ENCODE measurements at places on chromosomes 7 and 10.
A peak's percentile ranks its signal among the peaks of the same experiment; 100 is the strongest.

DNA sequence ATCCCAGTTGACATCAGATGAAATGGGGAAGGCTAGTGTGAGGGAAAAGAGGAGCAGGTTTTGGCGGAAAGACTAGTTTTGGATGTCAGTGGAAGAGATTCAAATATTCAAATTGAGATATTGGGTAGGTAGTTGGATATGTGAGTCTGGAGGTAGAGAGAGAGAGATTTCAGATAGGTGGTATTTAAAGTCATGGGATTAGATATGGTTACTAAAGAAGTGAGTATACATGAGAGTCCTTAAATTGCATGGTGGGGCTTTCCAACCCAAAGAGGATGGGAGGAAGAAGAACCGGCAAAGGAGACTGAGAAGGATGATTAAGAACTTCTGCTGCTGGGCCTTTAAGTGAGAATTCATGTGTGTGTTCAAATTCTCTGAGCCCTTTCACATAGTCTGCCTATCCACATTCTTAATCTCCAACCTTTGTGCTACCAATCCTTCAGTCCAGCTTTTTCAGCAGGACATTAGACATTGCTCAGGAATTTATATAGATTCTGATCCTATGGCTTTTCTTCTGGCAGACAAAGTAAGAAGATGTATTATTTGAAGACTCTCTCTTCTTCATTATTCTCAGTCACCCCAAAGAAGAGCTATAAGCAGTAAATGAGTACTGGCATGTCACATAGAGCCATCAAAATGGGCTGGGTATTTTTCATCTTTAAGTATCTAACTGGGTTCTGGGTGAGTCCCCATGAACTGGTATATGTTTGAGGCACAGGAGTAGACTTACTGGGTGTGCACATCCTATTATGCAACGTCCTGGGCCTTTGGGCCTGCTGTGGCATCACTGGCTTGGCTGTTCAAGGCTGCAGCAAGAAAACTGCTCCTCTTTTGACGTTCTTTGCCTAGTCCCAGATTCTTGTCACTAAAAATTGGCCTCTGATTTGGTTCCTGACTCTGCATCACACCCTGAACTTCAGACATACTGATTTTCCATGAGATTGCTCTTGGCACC is 33.6 kb downstream of the ST7 start:
- no peak for DNase-seq

DNA sequence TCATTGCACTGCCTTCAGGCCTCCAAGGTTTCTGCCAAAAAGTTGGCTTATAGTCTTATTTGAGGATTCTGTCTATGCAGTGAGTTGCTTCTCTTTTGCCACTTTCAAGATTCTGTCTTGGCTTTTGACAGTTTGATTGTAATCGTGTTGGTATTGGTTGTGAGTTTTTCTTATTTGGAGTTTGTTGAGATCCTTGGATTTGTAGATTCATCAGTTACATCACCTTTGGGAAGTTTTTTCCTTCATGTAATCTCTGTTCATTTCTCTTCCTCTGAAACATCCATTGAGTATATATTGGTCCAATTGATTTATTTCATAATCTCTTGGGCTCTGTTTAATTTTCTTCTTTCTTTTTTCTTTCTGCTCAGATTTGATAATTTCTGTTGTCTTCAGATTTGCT is 59.8 kb downstream of the SEPTIN7 start:
- no peak for DNase-seq

DNA sequence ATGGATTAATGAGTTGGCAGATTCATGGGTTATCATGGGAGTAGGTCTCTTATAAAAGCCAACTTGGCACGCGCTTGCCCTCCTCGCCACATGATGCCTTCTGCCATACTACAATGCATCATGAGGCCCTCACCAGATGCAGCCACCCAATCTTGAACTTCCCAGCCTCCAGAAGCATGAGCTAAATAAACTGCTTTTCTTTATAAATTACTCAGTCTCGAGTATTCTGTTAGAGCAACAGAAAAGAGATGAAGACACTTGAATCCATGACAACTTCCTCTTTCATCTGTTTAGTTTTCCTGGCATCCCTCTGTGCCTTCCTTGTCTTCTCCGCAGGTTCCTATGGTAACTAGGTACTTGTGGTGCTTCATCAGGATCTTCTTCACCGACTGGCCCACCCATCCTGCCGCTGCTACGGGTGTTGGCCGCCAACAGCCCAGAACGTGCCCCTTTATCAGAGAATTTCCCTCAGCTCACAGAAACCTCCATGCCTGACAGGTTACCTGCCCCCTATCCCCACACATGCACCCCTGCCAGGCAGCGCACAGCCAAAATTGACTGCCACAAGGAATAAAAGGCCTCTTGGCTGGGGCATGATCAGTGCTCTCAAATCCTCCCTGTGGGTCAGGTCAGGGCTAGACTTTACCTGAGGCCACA is 28.0 kb upstream of the PPIF start:
- DNase-seq: peak; percentile 40

GRCh38 chr7:36305648-36306047 is 84.0 kb upstream of the ANLN start:
- DNase-seq: no peak

DNA sequence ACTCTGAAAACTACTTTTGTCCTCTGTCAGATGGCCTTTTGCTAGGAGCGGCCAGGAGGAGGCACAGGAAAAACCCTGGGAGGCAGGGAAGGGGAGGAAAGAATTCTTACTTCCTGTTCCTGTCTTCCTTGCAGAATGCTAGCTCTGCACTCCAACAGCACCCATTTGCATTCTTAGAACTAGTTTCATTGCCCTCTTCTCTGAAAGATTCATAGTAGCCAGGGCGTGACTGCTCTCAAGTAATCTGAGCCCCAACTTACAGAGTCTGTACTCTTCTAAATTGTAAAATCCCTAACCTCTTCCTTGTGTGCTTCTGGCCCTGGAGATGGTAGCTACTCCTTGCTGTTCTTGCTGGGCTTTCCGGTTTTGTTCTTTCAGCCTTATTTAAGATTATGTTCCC is 75.3 kb upstream of the STEAP1 start:
- no peak for DNase-seq

GRCh38 chr7:94206295-94206694 is 188.4 kb upstream of the COL1A2 start:
- DNase-seq: no peak

- no peak for DNase-seq
Measured at GRCh38 chr10:73653701-73654100, 2.1 kb downstream of the SYNPO2L start.

DNA sequence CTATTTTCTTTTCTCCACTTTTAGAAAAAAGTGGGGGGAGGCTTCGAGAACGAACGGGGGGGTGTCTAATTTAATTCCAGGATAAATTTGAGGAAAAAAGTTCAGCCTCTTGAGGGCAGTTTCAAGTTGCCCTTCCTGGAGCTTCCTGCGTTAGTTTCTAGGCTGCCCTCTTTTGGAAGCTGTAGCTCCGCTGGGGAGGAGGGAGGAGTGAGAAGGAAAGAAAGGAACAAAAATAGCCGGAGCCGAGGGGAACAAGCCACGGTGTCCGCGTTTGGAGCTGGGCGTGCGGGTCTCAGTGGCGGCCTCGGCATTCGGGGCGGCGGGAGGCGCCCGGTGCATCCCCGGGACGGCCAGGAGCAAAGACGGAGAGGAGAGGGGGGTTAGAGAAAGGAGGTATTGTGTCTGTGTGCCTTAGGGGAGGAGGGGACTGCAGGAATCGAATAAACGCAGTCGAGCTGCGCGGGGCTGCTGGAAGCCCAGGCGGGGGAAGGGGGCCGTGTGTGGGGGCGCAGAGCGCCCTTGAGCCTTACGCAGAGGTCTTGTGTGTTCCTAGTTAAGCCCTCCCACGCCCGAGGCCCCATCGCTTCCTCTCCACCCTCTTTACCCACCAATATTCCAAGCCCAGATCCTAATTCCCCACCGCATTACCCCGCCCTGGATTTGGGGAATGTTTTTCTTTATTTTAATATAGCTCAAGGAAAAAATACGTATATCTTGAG is 2.0 kb upstream of the TNRC18 start:
- DNase-seq: peak; percentile 90

DNA sequence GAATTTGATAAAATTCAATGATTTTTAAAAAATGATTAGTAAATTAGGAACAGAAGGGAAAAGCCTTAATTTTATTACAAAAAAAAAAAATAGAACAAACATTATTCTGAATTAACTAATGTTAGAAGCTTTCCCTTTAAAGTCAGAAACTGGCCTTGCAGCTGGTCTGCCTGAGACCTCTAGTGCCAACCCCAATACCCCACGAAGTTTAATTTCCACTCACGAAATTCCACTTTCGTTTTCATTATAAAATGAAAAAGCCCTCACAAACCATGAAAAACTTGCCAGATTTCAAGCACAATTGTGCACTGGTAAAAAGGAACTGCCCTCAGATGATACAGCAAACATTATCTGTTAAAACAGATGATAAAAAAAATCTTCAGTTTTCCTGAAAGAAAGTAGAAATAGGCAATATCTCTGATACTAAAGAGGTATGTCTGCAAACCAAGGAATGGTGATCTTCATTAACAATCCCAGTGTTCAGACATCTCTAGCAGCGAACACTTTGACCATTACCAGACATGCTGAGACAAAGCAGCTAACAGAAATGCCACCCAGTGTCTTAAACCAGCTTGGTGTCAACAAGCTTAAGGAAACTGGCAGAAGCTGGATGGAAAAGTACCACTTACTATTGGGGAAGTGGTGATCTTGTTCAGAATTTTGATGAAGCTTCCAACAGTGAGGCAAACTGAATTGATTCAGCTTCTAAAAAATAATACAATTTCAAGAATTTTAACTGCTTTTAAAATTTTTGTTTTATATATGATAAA is 80.2 kb downstream of the PALS2 start:
- no peak for DNase-seq

- DNase-seq: no peak
Measured at GRCh38 chr7:141363748-141364147, 187.5 kb upstream of the AGK start.

DNA sequence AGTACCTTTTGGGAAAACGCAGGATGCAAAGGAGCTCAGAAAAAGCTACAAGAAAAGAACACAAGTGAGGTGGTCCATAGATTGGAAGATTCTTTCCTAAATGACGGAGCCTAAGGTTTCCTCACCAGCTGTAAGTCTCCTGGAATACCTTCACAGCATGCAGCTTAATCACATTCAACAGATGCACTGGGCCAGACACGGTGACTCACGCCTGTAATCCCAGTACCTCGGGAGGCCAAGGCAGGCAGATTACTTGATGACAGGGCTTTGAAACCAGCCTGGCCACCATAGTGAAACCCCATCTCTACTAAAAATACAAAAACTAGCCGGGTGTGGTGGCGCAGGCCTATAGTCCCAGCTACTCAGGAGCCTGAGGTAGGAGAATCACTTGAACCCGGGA is 228.7 kb downstream of the FRMD4A start:
- DNase-seq: no peak

DNA sequence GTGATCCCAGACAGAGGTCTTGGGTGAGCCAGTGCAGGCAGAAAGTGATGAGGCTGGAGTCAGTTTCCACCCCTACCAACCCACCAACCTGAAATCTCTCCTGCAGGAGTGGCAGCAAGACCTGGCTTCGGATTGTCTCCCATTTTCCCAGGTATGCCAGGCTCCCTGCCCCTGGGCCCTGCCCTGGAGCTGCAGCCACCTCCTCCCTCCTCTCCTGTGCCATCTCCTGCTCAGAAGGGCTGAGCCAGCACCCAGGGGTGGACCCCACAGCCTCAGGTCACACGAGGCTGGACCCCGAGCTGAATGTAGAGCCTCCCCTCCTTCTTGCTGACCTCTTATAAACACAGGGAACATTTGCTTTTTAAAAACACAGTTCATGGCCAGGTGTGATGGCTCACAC is 17.0 kb upstream of the LIMK1 start:
- DNase-seq: no peak

- DNase-seq: no peak
Measured at GRCh38 chr10:6269953-6270867, 67.5 kb downstream of the PFKFB3 start.

GRCh38 chr7:89064831-89065230 is 269.3 kb upstream of the TEX47 start:
- no peak for DNase-seq

- no peak for DNase-seq
Measured at GRCh38 chr7:148264933-148265557, 325.5 kb upstream of the C7orf33 start.

GRCh38 chr10:128432423-128432822 is 306.2 kb upstream of the MKI67 start:
- no peak for DNase-seq

DNA sequence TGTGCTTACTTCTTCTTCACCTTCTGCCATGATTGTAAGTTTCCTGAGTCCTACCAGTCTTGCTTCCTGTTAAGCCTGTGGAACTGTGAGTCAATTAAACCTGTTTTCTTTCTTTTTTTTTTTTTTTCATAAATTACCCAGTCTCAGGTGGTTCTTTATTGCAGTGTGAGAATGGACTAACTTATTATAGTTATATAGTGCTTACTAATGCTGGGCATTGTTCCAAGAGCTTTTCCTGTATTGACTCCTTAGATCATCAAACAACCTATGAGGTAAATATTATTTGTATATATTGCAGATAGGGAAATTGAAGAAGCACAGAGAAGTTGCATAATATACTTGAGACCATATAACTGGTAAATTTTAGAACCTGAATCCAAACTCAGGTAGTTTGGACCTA is 98.1 kb downstream of the MBL2 start:
- no peak for DNase-seq

DNA sequence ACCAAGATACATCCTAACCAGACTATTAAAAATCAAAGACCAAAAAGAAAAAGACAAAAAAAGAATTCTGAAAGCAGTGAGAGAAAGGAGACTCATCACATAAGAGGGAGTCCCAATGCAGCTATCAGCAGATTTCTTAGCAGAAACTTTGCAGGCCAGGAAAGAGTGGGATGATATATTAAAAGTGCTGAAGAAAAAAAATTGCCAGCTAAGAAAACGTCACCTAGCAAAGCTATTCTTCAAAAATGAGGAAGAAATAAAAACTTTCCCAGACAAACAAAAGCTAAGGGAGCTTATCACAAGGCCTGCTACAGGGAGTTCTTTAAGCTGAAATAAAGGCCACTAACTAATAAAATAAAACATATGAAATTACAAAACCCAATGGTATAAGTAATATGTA is 40.5 kb upstream of the CDK6 start:
- no peak for DNase-seq

Measured in right cardiac atrium (tissue), 5 donors.